ENCODE measurements at places on chromosomes 16 and 17. TPM values are rescaled to one million over a fixed set of nuclear protein-coding genes. Genes with fewer than 3 reads are reported as not detected.

DNA sequence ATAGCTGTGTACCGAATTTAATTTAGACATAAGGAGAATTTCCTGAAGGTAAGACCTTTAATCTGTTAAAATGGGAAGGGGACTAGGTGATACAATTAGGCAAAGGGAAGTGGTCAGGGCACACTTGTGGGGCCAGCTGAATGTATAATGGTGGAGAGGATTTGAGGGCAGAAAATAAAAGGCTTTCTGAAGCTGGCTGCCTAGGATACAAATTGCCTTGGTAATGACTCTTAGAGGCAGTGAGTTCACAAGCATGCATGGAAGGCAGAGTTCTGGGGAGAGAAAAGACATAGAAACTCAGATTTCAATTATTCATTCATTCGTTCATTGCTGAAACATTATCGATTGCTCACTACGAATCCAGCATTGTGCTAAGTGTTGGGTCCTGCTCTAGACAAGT lies 12.4 kb upstream of the NFAT5 start:
- DNase-seq, result no peak
- H3K27ac ChIP-seq, result no peak overlapping the region
- H3K36me3 ChIP-seq, result no peaks in the 10 kb centered on the region
- H3K4me1 ChIP-seq, result no peaks in the 10 kb centered on the region
- H3K27me3 ChIP-seq, result no peaks in the 10 kb centered on the region

GRCh38 chr16:5002699-5003143 lies 31.0 kb downstream of the NAGPA start:
- H3K27me3 ChIP-seq, result no peaks in the 10 kb centered on the region
- DNase-seq, result no peak
- H3K4me1 ChIP-seq, result no peaks in the 10 kb centered on the region
- H3K27ac ChIP-seq, result no peak overlapping the region
- no peak overlapping the region for H3K4me3 ChIP-seq

- no peak overlapping the region for H3K27ac ChIP-seq
- peaks cover 15% of the 10 kb centered on the region for H3K4me1 ChIP-seq
These were observed 1.3 kb downstream of the YBX2 start for GRCh38 chr17:7293159-7293558.

GRCh38 chr16:85278839-85279238 lies 166.6 kb upstream of the CIBAR2 start:
- no peaks in the 10 kb centered on the region for H3K27me3 ChIP-seq
- no peaks in the 10 kb centered on the region for H3K4me1 ChIP-seq
- no peak for DNase-seq
- no peaks in the 10 kb centered on the region for H3K36me3 ChIP-seq
- H3K4me3 ChIP-seq, result no peak overlapping the region

The FMNL1 gene
- total RNA-seq, result 31.4 TPM
